NCI-H187 treated with DMSO at 0.1 percent for 48 hours (cell line): ENCODE measurements at places on chromosomes 3 and 15.

DNA sequence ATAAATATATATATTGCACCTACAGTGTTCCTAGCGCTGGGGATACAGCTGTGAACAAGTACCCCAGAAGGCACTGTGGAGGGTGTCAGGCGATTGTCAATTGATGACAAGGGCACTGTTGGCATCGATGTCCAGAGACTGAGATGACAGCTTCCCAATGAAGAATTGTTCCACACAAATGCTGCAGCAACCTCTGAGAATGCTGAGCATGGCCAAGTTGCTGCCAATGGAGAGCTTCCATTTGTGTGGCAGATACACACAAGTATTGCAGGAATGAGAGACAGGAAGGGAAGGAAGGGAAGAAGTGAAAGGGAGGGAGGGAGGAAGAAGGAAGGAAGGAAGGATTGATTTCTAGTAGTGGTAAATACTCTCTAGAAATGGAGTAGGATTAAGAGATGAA lies 21.9 kb downstream of the LRTM1 start:
- DNase-seq: no peak

GRCh38 chr15:39598186-39598850 lies 17.4 kb downstream of the THBS1 start:
- DNase-seq: no peak

DNA sequence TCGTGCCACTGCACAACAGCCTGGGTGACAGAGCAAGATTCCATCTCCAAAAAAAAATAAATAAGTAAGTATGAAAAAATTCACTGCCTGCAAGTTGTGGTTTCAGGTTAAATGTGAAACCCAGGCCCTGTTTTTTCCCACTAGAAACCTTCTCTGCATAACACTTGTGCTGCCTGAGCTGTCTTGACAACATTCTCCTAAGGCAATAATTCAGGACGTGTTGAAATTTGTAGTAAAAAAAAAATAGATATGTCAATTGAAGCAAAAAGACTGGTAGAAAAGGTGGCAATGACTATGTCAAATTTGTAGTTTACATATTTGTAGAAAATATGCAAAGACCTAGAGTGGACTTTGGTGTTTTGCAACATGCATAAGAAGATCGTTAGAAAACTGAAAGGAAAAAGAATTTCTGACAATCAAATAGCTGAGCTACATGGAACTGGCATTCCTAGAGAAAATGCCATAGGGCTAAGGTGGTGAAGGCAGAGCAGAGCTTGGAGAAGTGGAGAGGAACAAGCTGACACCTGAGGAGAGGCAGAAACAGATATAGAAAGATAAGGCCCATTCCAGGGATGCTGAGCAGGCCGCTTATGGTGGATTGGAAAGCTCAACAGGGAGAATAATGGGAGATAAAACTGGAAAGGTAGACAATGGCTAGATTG lies 150.2 kb downstream of the PLCH1 start:
- DNase-seq: no peak

GRCh38 chr15:87033056-87033455 lies 953.4 kb downstream of the AGBL1 start:
- no peak for DNase-seq

GRCh38 chr3:187828579-187829452 lies 83.5 kb upstream of the BCL6 start:
- DNase-seq: no peak

- no peak for DNase-seq
Measured at GRCh38 chr15:29896062-29896461, 73.8 kb upstream of the TJP1 start.

DNA sequence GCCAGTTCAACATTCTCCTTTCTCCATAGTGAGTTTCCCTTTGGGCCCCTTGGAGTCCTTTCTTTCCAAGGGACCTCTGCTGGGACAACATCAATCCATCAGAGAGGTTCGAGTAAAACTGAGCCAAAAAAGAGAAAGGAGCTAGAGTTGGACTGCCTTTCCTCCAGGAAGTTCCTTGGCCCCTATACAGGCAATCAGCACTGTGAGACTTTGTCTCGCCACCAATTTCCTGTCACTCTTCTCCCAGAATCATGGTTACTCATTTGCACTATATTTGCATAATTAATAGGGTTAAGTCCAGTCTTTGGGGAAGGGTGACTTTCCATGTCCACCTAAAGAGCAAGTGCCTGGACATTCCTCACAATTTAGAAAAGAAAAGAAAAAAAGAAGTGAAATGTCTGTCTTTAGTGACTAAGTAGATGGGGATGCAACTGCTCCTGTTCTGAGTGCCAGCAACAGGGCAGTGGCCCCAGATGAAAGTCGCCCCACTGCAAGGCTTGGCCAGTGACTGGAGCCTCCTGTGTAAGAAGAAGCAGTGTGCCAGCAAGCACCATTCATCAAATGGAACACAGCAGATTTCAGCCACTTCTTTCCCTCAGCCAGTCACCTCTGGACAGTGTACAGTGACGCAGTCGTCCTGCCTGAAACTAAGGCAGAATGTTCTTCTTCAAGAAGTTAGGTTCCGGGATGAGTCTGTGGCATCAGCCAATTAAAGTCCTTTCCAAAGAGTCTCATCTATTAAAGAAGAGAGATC lies 91.6 kb downstream of the FSIP1 start:
- no peak for DNase-seq

DNA sequence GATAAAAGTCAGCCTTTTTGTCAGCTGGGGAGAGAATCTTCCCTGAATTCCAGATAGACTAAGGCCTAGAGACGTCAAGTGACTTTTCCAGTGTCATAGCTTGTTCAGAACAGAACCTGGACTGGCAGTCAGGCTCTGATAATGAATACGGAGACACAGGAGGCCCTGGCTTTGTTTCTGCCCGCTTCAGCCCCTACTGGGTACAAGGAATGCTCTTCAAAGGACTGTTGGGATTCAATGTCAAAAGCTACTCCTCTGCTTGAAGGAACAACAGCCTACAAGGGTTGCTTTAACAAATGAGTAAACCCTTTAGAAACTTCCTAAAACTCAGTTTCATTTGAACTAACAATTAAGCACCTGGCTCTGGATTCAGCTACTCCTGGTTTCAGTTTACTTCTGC lies 412.3 kb downstream of the OXSM start:
- no peak for DNase-seq
